CD4-positive, alpha-beta T cell treated with Interleukin-4 for 4 hours (primary cell): ENCODE measurements at places on chromosomes 6 and 20.

- DNase-seq: peak; percentile 11
These were observed 83.3 kb downstream of the SYCP2 start for GRCh38 chr20:59850018-59850641.

- no peak for DNase-seq
These were observed 124.2 kb downstream of the PLEKHG1 start for GRCh38 chr6:150723857-150724256.

- no peak for DNase-seq
These were observed 172.9 kb upstream of the CDYL start for GRCh38 chr6:4603291-4603690.

- no peak for DNase-seq
These were observed 59.4 kb downstream of the SLC35B3 start for GRCh38 chr6:8375916-8376315.

- DNase-seq: no peak
These were observed 11.1 kb upstream of the CD164 start for GRCh38 chr6:109393157-109393885.

- no peak for DNase-seq
These were observed 371.9 kb upstream of the ID4 start for GRCh38 chr6:19465256-19465655.
